ENCODE measurements at places on chromosomes 2 and 18. TPM values are rescaled to one million over a fixed set of nuclear protein-coding genes. Genes with fewer than 3 reads are reported as not detected.
A peak's percentile ranks its signal among the peaks of the same experiment; 100 is the strongest.

GRCh38 chr2:171307560-171307959 is 126.2 kb downstream of the METTL8 start:
- H3K36me3 ChIP-seq, result peaks cover 28% of the 10 kb centered on the region
- no peaks in the 10 kb centered on the region for H3K4me1 ChIP-seq
- H3K27ac ChIP-seq, result no peak overlapping the region
- H3K4me3 ChIP-seq, result no peak overlapping the region
- no peak for DNase-seq

DNA sequence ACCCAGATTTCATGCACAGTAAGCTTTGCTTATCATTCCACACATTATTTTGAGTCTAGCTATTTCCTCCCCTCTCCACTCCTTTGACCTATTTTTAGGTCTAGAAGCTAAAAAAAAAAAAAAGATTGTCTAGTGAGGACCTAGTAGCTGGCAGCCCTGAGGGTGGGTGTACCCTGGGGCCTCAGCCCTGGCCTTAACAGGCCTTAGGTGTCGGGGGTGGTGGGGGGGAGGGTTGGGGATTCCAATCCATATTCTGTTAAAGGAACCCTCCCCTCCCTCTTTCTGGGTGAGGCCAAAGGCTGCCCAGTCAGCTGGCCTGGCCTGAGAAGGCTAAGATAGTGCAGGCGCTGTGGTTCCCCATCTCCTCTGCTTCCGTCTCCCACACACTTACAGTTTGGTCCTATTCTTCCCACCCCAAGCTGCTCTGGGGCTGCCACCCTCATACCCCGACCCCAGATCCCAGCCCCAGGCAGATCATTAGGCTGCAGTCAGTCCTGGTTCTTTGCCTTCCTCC is 65.5 kb upstream of the HK2 start:
- peaks cover 28% of the 10 kb centered on the region for H3K4me1 ChIP-seq
- H3K27ac ChIP-seq, result peak overlapping the region; percentile 52
- no peak for DNase-seq
- H3K36me3 ChIP-seq, result no peaks in the 10 kb centered on the region

The DSC3 gene
- 29.1 TPM for total RNA-seq

The CELF4 gene
- total RNA-seq, result 2.3 TPM

DNA sequence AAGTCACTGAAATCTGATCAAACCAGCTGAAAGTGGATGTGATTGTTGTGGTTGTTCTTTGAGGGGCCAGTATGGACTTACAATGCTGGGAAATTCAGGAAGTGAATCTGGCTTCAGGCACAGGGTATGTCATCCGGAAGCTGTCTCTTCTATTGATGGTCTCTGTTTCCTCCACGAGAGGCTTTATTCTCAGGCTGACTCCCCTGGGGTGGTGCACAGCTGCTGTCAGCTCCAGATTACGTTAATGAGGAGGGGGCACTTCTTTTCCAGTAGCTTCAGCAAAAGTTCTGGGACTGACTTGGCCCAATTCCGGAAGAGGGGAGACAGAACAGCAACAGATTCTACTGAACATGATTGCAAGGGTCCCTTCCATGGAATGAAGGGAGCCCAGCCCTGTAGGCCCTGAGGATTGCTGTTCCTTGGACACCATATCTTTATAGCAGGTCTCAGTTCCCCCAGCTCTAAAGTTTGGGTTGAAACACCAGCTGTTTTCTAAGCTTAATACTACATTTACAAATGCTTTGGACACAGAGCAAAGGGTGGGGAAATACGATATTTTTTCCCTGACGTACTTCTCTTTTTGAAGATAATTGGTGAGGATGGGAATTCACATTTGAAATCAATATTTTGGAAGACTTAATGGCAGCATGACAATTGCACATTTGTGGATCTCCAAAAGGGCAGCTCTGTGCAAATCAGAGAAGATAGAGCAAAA is 400.9 kb downstream of the TSN start:
- H3K27ac ChIP-seq, result no peak overlapping the region
- no peaks in the 10 kb centered on the region for H3K4me1 ChIP-seq
- no peak overlapping the region for H3K4me3 ChIP-seq

The AQP12A gene
- not detected for total RNA-seq

All from mesothelial cell of epicardium (in vitro differentiated cells).